Stimulated activated CD8-positive, alpha-beta memory T cell treated with anti-CD3 and anti-CD28 coated beads, Interleukin-2, amount 100 ng/mL, for 1 hour (primary cell): ENCODE measurements at places on chromosomes 4 and X.

GRCh38 chr4:7238300-7238960 is 46.1 kb downstream of the SORCS2 start:
- DNase-seq, result no peak

DNA sequence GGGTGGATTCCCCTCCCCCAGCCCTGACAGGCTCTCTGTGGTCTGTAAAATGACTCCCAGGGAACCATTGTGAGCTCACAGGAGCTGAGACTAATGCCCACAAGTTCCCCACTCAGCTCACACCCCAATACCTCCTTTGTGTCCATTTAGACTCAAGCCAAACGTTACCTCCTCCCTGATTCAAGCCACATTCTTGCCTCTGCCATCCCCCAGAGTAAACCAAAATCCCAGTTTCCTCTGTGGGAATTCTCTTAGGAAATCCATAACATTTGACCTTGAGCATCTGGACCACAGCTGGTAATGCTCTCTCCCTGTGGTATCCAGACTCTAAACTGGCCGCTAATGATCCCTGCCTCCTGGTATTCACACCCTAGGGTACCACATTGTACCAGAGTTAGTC is 26.3 kb upstream of the KDM5C start:
- DNase-seq, result no peak

DNA sequence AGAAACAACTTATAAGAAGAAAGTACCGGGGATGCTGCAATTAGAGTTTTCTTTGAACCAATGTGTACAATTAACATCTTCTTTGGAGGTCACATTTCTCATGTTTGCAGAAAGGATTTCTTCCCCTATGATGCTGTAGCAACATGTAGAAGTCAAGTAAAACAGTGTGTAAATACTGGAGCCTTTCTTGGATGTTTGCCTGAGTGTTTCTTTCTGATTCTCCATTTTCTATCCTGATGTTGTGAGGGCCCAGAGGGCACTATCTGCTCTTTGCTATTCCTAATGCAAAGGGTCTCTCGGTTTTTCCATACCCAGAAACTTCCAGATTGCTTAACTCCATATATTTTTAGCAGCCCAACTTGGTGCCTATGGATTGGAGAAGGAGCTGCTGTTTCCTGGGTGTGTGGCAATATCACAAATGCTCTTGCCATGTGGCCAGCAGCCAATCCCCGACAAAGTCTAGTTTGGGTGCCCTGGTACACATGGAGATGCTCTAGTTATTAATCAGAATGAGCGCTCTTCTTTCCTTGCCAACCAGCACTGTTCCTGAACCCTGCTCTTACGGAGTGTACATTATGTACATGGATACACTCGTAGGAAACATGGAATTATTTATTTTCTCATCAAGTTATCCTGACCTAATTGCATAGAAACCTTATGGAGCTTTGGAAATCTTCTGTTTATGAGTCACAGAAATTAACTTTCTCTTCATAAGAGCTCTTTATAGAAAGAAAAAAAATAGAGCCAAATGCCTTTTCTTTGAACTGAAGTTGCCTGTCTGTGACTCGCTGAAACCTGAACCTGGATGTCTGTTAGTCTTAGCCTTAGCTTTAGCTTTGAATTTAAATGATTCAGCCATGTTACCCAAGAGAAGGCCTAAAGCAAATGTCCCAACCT is 67.0 kb upstream of the GPC4 start:
- no peak for DNase-seq

GRCh38 chr4:151799417-151800012 is 38.7 kb upstream of the GATB start:
- no peak for DNase-seq

GRCh38 chr4:629915-630641 is 4.7 kb downstream of the PDE6B start:
- DNase-seq, result no peak

DNA sequence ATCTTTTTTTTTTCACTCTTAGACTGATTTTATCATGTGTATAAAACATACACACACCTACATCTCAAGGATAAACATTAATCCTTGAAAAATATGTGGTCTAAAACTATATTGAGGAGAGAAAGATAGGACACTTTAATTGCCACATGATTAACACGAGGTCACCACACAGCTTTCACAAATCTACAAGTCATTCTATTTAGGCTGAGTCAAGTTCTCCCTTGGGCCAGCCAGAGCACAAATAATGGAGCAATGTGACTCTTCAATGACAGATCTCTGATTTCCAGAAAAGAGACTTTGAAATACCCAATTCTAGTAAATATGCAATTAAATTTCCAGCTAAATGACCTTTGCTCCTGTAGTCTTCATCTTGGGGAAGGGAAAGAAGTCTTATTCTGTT is 12.9 kb upstream of the ADH4 start:
- no peak for DNase-seq

DNA sequence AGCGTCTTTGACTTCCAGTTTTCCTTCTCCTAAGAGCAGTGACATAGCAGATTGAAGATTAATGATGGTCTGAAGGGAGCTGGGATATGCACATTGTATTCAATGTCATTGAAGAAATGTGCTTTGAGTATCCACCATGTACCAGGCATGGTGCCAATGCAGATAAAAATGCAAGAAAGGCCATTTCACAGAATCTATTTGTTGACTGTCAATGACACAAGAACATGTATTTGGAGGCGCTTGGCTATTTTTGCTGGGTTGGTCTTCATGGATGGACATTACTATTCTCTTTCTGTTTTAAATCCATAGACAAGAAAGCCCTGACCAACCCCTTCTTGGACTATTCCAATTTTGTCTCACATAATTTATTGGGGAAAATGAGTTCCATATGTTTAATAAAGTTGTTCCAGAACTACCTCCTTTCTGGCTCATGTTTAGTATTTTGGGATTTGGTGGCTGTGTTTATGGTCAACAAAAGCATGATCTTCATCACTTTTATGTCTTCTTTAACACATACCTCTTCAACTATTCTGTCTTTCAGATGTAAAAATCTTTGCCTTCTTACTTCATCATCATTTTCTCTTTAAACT is 174.5 kb downstream of the CPE start:
- no peak for DNase-seq

GRCh38 chr4:24805067-24805466 is 9.7 kb downstream of the SOD3 start:
- DNase-seq, result no peak

GRCh38 chrX:153924149-153924861 is 1.8 kb downstream of the ARHGAP4 start:
- DNase-seq, result no peak

- DNase-seq, result no peak
Observed at GRCh38 chr4:56186808-56187523, 200.3 kb downstream of the AASDH start.

DNA sequence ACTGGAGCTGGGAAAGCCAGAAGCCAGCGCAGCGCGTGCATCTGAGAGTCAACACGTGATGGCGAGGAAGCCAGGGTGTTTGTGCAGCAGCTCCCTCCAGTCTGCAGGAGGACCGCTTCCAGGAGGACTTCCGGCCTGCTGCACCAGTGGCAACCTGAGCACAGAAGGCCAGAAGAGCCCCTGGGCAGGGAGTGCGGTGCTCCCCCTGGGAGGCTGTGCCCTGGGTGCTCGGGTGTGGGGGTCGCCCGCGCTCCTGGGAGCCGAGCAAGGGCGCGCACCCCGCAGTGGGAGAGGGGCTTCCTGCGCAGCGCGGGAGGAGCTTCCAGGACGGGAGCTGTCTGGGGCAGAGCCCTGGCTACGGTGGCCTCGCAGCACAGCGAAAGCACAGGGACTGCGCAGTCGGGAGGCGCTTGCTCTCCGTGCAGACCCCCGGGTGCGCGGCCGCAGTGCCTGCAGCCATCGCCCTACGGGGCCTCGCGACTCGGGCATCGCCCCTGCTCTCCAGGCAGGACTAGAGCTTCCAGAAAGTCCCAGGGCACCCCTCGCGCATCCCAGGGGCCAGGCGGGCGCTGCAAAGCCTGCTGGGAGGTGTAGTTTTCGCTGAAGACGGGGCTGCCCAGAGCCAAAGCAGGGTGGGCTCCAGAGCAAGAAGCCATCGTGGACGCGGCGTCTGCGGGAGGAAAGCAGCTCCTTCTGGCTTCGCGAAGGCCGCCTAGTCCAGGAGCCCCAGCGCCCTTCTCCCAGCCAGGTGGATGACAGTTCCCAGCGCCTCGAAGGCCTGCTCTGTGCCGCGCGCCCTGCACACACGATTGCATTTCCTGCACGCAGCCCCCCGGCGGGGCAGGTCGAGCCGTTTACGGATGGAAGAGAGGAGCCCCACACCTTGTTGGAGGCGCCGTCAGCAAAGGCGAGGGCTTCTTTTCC is 24.1 kb upstream of the WFS1 start:
- DNase-seq, result no peak

DNA sequence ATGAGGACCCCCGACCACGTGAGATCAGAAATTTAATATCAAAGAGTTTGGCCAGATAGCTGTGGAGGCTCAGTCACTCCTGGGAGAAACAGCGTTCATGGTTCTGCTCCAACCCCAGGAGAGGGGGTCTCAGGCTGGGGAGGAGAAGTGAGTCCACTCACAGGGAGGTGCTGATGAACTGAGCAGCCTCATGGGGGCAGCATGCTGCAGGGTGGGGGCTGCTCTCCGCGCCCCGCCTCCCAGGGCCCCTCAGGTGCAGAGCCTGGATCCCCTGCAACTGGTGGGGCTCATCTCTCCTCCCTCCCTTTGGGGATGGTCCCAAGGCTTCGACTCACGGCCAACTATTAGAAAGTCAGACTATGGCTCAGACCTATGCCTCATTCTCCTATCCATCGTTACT is 26.6 kb upstream of the C4orf50 start:
- no peak for DNase-seq

DNA sequence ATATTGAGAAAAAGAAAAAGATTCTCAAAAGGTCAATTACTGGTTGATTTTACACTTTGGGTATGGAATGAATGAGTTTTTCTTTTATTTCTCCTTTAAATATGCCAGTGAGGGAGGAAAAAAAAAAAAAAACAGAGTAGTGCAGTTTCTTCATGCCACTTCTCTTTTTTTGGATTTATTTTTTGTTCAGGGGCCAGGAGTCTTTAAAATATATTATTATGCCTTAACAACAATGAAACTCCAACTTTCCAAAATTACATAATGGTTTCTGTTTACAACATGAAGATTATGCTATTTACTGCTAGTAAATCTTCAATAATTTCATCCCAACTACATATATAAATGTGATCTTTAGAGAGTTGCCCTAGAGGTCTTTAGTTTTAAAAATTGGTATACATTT is 31.9 kb downstream of the DTHD1 start:
- no peak for DNase-seq

DNA sequence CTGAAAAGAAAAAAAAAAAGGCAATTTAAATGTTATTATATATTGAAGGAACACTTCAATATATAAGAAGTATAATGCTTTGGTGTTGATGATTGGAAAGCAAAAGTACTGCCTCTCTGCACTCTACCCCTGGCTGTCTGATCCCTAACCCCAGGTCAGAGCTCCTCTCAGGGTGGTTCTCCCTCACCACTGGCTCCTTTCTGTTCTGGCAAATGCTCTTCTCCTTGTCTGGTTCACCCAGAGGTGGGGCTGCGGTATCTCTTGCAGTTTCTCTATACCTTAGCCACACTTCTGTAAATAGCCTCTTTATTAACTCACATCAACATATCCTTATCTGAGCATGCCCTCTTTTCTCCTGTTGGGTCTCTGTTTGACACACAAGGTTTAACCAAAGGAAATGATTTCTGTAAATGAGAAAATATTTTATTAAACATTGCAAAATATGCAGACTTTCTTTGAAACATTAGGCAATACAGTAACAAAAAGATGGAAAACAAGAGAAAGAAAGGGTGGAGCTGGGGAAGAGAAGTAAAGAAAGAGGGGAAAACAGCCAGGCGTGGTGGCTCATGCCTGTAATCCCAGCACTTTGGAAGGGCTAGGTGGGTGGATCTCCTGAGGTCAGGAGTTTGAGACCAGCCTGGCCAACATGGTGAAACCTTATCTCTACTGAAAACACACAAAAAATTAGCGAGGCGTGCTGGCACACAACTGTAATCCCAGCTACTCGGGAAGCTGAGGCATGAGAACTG is 45.7 kb downstream of the ING2 start:
- DNase-seq, result no peak

DNA sequence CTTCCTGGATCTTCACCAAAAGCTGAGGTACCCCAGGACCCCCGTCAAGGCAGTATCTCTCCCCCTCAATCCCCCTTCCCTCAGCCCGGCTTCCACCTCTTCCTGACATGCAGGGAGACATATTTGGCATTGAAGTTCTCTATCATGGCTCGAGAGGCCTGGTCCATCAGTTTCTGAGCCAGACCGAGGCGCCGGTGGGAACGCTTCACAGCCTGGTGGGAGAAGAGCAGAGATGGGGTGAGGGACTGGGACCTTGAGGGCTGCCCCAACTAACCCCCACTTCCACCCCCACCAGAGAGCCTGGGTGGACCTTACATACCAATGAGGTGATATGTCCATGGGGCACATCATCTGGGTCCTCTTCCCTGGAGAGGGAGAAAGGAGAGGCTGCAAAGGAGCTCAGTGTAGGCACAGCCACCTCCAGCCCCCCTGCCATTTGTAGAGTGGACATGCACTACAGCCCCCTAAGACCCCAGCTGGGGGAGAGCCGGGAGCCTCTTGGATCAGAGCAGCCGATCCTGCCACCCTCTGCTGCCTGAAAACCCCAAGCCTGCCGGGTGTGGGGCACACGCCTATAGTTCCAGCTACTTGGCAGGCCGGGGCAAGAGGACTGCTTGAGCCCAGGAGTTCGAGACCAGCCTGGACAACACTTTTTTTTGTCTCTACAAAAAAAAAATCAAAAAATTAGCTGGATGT is 2.5 kb downstream of the NAA10 start:
- no peak for DNase-seq

- DNase-seq, result no peak
Observed at GRCh38 chr4:30495251-30495650, 224.9 kb upstream of the PCDH7 start.

GRCh38 chr4:4762909-4763821 is 96.3 kb upstream of the MSX1 start:
- DNase-seq, result no peak

DNA sequence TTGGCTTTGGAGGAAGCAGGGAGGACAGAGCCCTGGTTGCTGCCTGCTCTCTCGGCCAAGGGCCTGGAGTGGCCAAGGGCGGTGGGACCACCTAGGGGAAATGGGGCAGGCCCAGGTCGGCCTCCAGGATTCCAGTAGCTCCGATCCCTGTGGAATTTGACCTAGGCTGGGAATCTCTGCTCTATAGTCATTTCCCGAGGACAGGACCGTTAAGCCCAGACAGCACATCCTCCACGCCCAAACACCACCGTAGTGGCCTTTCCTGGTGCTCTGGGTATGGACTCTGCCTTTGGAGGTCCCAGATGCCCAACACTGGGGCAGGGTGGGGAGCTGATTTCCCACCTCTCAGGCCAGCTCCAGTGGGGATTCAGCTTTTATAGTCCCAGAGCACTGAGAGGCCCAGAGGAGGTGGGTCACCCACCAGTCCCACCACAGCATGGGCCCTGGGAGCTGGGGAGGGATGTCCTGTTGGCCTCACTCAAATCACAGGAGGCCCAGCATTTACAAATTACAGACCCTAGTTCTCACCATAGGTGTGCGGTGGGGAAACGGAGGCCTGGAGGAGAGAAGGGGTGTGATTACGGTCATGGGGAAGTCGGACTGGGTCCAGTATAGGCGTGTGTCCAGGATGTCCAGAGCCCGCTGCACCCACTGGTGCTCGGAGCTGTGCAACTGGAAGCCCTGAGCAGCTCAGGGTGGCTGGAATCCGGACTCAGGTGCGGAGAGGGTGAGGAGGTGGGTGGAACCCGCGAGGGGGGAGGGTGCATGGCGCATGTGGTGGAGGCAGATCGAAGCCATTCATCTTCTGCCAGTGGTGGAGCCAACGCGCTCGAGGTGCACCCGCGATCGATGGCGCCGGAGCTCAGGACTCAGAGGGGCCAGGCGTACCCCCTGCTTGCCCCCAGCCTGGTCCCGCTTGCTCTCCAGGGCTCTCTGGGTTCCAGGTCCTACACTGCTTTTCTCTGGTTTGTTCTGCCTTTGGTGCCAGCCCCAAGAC is 7.7 kb downstream of the HMX1 start:
- DNase-seq, result no peak

GRCh38 chrX:17642891-17643290 is 94.4 kb upstream of the SCML1 start:
- DNase-seq, result no peak
